ENCODE measurements at places on chromosomes 11 and 22.
A peak's percentile ranks its signal among the peaks of the same experiment; 100 is the strongest.

- DNase-seq, result peak; percentile 79
Measured at GRCh38 chr11:129950101-129951091, 52.2 kb downstream of the PRDM10 start.

DNA sequence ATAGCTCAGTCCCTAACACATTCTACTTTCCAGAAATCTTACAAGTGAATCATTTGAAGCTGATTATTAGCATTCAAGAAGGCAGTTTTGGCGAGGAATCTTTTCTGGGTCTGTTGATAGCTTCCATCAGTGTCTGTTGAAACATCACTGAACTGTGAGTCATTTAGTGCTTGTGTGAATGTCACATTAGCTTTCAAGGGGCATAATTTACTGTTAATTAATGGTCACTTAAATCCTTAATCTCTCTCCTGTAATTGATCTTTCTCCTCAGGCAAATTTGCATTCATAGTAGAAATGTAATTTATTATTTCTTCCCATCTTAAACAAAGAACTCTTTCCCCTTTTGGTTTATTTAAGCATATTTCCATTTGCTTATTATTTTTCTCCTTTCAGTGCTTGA lies 2.6 kb downstream of the HTR3B start:
- DNase-seq, result no peak

DNA sequence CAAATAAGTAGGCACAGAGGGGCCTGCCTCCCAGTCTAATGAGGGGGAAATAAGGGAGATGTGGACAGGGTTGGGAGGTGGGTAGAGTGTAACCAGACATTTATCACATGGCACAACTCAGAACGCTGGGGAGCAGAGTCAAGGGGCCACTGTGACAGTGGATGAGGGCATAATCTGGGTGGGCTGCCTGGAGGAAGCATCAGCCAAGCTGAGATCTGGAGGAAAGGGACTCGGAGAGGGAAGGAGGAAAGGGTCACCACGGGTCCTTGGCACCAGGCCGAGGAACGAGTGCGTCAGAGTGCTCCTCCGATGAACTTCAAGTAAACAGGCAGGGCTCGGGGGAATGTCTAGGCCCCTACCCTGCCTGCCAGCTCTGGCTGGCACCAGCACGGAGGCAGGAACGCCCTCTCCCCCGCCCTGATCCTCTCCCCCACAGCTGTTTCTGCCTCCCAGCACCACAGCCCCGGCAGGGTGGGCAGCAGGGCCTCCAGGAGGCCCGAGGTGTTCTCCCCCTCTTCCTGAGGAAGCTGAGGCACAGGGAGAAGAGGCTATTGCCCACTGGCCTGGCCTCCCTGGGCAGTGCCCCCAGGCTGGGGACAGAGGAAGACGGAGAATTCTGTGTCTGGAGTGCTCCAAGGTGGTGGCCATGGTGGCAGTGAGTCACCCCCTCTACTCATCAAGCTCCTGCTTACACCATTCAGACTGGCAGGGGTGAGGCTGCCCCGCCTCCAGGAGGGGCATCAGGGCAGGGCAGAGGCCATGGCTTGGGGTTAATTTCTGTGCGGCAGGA lies 4.2 kb downstream of the ALDH3B1 start:
- DNase-seq, result no peak

DNA sequence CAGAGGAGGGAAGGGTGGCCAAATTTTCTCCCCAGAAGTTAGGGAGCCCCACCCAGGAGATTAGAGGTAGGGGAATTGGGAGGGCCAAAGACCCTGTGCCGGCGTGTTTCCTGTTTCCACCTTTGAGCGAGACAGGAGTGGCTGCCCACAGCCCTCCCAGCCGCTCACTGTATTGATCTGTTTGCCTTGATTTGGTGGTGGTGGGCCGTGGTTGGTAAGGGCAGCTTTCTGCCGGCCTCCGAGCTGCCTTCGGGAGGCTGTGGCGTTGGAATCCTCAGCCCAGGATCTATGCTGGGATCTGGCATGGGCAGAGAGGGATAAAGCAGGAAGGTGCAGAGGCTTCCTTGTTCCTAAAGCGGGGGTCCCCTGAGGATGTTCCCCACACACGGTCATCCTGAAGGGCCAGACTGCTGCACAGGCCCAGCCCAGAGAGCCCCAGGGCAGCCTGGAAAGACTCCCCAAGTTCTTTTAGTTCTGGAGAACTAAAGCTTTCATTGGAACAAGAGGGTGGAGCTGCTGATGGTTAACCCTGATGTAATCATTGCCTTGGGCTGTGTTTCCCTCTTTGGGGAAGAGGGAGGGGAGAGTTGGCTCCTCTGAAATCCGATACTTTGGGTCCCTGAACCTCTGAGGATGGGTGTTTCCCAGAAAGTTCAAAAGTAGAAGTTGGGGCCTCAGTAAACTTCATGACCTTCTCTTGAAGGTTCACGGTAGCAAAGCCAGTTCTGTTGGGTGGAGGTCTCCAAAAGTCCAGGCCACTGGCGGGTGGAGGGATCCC lies 7.2 kb downstream of the FAM83F start:
- DNase-seq, result no peak

GRCh38 chr11:33310720-33311500 lies 53.7 kb downstream of the HIPK3 start:
- no peak for DNase-seq

GRCh38 chr11:118052581-118053206 lies 24.2 kb upstream of the TMPRSS4 start:
- no peak for DNase-seq

- no peak for DNase-seq
Measured at GRCh38 chr11:76677458-76677765, 6.9 kb upstream of the LRRC32 start.

DNA sequence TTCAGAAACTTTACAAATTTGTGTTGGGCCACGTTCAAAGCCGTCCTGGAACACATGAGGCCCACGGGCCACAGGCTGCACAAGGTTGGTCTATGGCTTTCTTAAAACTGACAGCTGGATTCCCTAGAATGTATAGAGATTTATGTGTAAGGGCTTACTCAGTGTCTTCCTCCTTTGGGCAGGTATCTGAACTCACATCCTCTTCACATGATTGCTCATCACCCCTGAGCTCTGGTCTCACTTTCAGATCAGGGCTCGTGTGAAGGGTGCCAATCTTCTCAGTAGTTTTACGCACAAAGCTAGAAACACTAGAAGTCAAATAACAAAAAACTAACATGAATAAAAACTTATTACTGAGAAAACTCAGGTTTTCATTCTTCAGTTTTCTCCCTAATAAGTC lies 27.1 kb downstream of the HPS5 start:
- no peak for DNase-seq

DNA sequence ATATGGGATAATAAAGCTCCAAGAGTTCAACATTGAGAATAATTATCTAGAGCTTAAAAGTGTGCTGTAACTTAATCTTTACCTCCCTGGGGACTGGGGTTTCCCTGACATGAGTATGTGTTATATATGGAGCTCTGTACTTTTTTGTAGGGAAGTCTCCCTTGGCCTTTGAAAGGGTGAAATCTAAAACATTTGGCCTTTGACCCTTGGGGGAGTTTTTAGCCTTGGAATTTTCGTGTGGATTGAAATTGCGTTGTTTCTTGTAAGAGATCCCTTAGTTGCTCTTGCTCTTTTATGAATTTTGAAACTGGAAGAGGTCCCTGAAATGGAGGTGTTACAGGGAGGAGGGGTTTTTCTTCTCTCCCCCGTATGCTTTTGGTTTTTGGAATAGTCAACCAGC lies 450.0 kb downstream of the NELL1 start:
- no peak for DNase-seq

- no peak for DNase-seq
Measured at GRCh38 chr11:134223121-134223520, 646 bp downstream of the NCAPD3 start.

Measured in hindlimb muscle (tissue), 1 donor.